Stimulated activated naive CD4-positive, alpha-beta T cell treated with Interleukin-2 at 50 U/mL for 16 hours (primary cell): ENCODE measurements at places on chromosomes 7 and 10.

DNA sequence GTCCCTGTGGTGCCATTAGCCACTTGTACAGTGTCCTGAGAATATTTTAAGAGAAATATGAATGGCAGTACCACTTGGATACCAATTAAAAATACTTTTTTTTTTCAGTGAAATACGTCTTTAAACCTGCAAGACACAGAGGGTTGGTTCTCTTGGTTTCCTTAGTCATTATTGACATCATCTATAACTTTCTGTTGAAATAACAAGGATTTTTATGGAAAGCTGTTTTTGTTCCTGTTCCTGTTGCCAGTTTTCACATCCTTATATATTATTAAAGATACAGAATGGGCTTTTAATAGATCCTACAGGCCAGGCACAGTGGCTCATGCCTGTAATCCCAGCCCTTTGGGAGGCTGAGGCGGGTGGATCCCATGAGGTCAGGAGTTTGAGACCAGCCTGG, 579.9 kb downstream of the AUTS2 start:
- DNase-seq: no peak

GRCh38 chr7:70756789-70757188, 375.2 kb upstream of the GALNT17 start:
- DNase-seq: no peak

DNA sequence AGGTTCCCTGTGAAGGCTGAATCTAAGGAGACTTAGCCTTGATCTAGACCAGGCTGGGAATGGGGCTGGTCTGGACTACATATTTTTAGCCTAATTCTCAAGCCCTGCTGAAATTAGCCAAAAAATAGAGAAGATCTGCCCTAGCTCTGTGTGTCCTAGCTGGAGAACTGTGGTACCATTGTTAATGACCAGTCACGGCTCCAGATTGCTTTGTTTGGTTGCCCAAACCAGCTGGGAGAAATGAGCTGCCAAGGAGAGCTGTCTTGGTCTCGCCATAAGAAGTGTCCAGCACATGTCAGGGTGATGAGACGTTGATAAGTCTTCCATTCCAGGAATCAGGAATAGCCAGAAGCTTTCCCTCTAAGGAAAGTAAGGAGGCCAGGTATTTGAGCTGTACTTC, 20.7 kb downstream of the GBX1 start:
- no peak for DNase-seq

GRCh38 chr7:116862951-116863670, 724 bp downstream of the CAPZA2 start:
- no peak for DNase-seq

- no peak for DNase-seq
These were observed 11.4 kb upstream of the MRPS16 start for GRCh38 chr10:73263693-73264347.

GRCh38 chr10:91596825-91597196, 36.1 kb downstream of the PPP1R3C start:
- DNase-seq: no peak

DNA sequence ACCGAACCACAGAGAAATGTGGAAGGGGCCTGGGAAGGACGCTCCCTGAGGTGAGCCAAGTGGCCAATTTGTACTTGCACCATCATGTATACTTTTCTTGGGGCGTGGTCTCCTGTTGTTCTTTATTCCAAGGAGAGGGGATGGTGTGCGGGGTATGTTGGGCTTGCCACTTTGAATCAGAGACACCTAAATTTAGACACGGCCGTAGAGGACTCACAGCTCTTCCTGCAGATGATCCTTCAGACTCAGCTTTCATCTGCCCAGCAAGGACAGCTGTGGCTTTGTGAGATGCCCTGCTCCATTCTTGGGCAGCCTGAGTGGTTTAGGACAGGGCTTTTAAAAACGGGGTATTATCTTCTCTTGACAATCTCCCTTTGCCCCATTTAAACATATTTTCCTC, 473.2 kb downstream of the REEP3 start:
- DNase-seq: no peak

DNA sequence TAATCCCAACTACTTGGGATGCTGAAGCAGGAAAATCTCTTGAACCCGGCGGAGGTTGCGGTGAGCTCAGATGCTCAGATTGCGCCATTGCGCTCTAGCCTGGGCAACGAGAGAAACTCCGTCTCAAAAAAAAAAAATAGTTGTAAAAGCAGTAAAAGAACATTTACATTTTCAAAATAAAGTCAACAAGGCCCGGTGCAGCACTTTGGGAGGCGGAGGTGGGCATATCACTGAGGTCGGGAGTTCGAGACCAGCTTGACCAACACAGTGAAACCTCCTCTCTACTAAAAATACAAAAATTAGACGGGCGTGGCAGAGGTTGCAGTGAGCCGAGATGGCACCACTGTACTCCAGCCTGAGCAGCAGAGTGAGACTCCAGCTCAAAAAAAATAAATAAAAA, 4.0 kb downstream of the CCAR1 start:
- DNase-seq: no peak

DNA sequence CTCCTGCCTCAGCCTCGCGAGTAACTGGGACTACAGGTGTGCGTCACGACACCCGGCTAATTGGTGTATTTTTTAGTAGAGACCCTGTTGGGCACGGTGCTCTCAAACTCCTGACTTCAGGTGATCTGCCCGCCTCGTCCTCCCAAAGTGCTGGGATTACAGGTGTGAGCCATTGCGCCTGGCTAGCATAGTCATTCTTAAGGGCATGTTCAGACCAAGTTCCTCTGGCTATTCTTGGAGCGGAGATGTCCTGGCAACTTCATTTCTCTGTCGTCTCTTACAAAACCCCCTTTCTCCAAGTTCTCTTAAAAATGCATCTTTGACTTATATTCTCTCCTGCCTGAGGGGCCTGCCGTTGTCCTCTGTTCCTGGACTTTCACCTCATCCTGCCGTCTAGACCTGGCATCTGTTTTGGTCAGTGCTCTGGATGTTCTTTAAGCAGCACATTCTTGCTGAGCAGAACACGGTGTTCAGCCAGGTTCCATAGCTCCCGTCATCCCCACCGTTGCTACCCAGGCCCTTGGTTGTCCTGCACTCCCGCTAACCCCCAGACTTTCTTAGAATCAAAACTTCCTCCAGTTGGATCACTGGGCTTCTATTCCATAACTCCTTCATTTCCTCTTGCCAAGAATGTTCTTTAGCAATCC, 509.9 kb upstream of the GALNT17 start:
- DNase-seq: no peak

DNA sequence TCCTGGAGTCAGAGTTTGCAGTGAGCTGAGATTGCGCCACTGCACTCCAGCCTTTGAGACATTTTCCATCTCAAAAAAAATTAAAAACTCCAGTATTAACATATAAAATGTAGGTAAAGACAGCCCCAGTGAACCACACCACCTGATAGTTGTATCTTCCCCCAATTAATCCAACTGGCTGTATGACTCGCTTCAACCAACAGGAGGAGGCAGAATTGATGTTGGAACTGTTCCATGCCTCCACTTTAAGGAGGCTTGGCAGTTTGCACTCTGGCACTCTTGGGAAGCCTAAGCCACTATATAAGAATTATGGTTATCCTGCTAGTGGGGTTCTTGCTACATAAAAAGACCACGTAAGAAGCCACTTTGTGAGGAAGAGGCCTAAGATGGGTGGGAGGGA, 72.7 kb downstream of the STK17A start:
- no peak for DNase-seq

- no peak for DNase-seq
These were observed 881 bp upstream of the SSBP1 start for GRCh38 chr7:141737118-141737835.

DNA sequence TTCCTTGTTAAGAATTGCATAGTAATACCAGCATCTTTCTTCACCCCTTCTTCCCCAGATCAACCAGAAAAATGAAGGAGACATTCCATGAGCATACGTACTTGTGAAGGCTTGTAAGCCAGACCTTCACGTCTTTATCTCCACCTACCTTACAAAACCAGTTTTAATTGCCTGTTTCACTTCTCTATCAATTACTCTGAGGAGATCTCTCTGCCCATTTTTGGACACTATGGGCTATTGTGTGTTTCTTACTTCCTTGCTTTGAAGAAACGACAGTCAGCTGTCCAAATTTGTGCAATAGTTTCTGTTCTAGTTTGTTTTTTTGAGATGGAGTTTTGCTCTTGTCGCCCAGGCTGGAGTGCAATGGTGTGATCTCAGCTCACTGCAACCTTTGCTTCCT, 349.7 kb upstream of the MBL2 start:
- no peak for DNase-seq

DNA sequence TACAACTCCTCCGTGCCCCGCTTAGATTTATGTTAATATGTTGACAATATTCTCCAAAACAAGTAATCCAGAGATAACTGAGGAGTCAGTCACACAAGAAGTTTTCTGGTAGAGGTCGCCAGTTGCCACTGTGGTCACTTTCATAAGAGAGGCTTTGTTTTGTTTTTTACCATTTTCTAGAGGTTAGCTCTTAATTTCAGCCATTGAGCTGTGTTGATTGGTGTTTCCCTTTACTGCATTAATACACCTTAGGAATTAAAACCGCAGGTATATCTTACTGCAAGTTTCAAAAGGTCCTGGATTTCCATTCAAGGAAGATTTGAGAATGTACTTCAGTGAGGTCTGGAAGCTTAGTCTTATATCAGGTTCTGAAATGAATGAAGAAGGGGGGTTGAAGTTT, 3.5 kb downstream of the BMI1 start:
- no peak for DNase-seq

- DNase-seq: no peak
These were observed 58.1 kb downstream of the CCDC186 start for GRCh38 chr10:114115661-114116445.

DNA sequence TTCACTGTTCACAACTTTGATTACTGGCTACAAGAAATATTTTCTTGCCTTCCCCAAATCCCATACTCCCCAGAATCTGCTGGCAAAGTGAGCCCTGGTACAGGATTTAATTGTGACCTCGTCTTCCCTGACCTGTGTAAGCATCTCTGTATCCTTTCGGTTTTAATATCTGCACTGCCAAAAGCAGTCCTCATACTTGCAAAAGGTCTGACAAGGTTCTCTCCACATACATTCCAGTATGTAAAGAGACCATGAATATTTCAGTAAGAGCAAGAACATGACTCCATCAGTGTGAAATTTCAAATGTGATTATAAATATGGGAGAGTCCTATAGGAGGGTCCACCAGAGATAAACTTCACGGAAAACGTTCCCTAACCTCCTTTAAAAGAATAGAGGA, 134.0 kb upstream of the TCF7L2 start:
- DNase-seq: no peak

DNA sequence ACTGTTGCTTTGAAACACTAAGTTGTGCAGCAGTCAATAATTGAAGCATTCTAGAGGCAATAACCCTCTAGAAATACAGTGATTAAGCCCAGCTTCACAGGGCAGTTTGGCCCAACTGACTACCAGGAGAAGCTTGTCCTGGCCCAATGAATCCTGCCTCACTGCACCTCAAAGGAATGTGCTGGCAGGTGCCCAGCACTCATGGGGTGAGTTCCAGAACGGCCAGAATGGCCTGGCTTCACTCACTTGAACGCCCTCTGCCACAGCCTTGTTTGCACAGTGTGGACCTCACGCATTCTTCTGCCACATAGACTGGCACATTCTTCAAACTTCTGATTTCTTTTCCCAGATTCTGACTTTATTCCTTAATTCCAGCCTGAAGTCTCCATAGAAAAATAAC, 6.6 kb upstream of the ITIH2 start:
- no peak for DNase-seq

- no peak for DNase-seq
These were observed 122.1 kb downstream of the LRRN3 start for GRCh38 chr7:111212857-111213523.

DNA sequence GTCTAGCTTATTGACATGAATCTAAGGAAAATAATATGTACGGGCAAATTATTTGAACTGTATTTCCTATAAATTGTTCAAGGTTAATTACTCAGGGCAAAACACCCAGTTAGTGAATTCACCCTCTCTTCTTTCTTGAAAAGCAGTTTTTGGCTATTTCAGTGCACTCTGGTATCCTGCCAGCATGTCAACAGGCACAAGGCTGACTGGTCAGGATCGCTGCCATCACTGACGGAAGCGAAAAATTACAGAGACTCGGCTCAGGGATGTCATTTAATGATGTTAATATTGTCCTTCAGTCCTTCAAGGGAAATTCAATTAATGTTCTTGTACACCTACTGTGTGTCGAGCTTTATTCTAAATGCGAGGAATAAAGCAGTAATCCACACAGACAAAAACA, 28.3 kb upstream of the OLAH start:
- DNase-seq: no peak

DNA sequence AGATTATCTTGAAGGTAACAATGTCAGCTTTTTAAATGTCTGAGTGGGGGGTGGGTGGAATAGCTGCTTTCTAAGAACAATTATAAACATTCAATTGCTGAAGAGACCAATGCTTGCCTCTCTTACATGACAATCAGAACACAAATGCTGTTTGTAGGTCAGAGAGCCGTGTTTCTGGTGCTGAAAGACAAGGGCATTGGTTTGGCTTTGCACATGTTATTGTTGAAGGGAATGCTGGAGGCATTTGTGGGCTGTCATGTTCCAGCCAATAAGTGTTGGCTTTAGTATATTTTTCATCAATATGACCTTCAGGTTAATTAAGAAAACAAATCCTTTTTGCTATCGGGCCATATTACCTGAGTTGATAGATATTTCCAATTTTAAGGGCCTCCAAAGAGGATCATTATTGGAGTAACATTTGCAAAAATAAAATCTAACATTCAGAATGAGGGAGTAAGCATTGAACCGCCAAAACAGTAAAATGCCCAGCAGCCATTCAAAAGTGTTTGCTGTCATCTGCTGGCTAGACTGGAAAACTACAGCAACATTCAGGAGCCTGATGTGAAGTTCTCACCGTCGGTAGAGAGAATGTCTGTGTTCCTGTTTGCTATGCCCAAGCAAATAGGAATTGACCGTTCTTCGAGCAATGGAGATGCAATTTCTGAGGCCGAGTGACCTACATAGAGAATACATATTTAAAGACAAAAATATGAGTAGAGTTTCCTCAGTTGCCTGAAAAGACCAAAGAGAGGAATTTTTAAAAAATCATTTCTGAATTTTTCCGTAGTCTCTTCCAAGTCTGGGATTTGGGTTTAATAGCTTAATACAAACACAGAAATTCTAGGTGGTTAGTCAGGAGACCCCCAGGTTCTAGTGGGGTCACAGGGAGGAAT, 118.9 kb downstream of the APBB1IP start:
- peak; percentile 4 for DNase-seq

DNA sequence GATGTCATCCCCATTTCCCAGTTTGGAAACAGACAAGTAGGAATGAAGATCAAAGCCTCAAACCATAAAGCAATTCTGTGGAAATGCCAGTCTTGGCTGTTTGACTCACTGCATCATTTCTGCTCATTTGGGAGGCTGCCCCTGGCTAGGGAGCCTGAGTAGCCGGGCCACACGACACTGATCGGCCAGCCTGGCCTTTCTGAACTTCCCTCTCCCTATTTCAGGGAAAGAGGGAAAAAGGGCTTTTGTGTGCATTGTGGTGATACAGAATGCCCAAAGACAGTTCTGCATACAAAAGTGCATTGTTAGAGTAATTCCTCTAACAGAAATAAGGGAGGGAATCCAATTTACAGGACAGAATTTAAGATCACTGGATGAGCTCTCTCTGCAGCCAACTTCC, 41.7 kb upstream of the OPALIN start:
- DNase-seq: no peak
